ENCODE measurements at places on chromosomes 12 and 14. TPM values are rescaled to one million over a fixed set of nuclear protein-coding genes. Genes with fewer than 3 reads are reported as not detected.

The PPFIA2 gene
- not detected for total RNA-seq

The CCDC88C gene
- 77.3 TPM for total RNA-seq

The ANKRD33 gene
- not detected for total RNA-seq

The MLH3 gene
- 16.2 TPM for total RNA-seq

The RTL1 gene
- total RNA-seq, result not detected

The EIF5 gene
- 166 TPM for total RNA-seq

The ZFHX2 gene
- total RNA-seq, result 0.81 TPM

The ACVR1B gene
- 11.8 TPM for total RNA-seq

The PMCH gene
- not detected for total RNA-seq

The RNF212B gene
- not detected for total RNA-seq

The IFI27L2 gene
- 64.6 TPM for total RNA-seq

The NUAK1 gene
- under 0.01 TPM for total RNA-seq

The FERMT2 gene
- under 0.01 TPM for total RNA-seq

The GNG2 gene
- total RNA-seq, result 12.7 TPM

The REM2 gene
- total RNA-seq, result under 0.01 TPM

The BIN2 gene
- 36.1 TPM for total RNA-seq

The GPR137C gene
- 0.27 TPM for total RNA-seq

The CLEC4C gene
- under 0.01 TPM for total RNA-seq

- DNase-seq, result no peak
These were observed 69.2 kb upstream of the PSMA6 start for GRCh38 chr14:35222872-35223466.

GRCh38 chr12:10068644-10069043 is 30.1 kb downstream of the CLEC1A start:
- DNase-seq, result no peak

DNA sequence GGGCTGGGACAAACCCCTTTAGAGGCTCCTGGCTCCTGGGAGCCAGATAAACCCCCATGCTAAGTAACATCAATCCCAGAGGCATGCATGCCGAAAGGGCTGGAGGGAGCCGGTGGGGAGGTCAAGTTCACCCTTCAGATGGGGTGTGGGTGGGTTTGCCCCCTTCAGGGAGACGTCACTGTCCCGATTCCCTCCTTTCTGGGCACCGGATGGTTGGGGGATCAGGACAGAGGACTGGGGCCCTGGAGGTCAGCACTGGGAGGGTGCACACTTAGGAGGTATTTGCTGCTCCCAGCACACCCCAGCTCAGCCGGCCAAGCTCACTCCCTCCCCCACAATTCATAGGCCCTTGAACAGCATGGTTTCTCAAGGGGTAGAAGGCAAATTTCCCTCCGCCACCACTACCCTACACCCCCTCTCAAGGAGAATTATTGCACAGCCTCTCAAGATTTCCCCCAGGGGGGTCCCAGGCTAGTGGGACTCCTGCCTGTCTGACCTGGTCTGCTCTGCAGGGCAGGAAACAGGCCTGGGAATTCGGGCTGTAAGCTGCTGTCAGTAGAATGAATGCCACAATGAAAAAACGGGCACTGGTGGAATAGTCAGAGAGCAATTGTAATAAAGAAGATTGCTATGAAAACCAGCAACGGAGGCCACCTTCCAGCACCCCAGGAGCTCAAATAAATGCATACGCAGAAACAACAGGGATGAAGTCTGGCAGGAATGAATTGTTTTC is 63.5 kb downstream of the GALNT16 start:
- DNase-seq, result no peak

GRCh38 chr12:70271025-70271424 is 27.8 kb downstream of the CNOT2 start:
- DNase-seq, result no peak

GRCh38 chr14:92392711-92393110 is 69.7 kb downstream of the SLC24A4 start:
- no peak for DNase-seq

- no peak for DNase-seq
These were observed 942.6 kb downstream of the GALC start for GRCh38 chr14:87050421-87050820.

DNA sequence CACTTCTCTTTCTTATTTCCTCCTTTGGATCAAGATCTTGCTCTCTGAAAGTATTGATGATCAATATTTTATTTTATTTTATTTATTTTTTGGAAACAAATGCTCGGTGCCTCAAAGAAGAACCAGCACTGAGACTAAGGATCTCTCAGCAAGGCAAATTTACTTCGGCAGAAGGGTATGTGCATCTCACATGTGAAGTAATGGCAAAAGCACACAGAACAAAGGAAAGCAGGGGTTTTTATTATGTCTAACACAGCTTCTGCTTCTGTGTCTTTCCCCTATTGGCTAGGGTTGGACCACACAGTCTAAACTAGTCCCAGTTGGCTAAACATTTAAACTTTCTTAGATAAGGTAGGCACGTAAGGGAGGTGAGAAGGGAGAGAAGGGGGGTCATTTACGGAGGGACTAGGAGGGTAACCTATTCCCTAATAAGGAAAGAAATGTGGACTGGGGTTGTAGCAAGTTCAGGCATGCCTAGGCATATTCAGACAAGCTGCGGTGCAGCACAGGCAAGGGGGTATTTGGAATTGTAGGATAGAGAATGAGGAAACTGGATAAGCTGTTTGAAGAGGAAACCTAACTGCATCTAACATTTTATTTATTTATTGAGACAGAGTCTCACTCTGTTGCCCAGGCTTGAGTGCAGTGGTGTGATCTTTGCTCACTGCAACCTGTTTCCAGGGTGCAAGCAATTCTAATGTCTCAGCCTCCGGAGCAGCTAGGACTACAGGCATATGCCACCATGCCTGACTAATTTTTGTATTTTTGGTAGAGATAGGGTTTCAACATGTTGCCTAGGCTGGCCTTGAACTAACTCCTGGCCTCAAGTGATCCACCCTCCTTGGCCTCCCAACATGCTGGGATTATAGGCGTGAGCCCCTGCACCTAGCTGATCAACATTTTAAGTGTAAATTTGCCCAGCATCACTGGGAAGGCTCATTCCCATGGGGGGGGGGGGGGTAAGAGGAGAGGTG is 90.0 kb upstream of the EIF5 start:
- DNase-seq, result no peak

DNA sequence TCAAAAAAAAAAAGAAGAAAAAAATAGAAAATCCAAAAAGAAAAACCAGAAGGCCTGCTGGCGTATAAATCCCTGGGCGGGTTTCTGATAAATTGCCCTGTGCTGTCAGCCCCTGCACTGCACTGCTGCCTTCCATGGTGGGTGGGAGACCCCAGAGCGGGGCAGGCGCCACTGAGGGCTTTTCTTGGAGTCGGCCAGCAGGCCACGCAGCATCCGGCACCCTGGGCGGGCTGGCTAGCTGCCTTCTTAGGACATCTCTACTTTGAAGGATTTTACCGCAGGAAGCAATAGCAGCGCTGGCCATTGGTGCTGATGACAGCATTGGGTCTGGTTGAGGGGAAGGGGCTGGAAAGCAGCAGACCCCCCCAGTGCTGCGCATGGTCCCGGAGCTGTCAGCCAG is 29.1 kb downstream of the IL31 start:
- no peak for DNase-seq

- DNase-seq, result no peak
These were observed 38.4 kb downstream of the EAPP start for GRCh38 chr14:34501004-34501580.

DNA sequence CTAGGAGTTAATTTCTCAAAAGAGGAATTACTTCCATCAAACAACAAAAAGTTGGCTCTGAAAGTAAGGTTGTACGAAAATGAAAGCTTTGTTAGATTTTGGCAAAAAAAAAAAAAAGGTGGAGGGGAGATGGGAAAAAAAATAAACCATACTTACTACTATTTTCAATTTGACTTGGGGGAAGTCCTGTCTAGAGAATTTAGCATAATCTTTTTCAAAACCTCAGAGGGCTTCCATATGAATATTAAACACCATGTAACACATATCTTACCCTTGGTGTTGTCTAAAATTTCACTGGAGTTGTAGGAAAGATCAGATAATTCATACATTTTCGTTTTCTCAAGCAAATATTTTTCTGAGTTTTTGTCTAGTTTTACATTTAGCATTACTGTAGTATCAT is 17.5 kb downstream of the GRIP1 start:
- no peak for DNase-seq

- DNase-seq, result no peak
These were observed 252.2 kb downstream of the ANO2 start for GRCh38 chr12:5692850-5693249.

- DNase-seq, result no peak
These were observed 86.5 kb downstream of the FLRT2 start for GRCh38 chr14:85616386-85616885.

GRCh38 chr14:20799892-20800544 is 2.6 kb downstream of the RNASE1 start:
- no peak for DNase-seq

DNA sequence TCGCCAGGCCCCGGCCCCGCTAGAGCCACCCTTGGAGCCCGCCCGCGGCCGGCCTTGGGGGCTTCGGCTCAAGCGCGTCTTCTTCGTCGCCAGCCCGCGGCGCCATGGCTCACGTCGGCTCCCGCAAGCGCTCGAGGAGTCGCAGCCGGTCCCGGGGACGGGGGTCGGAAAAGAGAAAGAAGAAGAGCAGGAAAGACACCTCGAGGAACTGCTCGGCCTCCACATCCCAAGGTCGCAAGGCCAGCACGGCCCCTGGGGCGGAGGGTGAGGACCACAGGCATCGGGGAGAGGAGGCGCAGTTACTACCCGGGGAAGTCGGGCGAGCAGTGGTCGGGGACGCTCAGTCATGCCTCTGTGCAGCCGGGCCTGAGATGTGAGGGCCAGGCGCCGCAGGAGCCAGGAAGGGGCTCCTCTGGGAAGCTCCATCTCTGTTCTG is 573 bp downstream of the ARL6IP4 start:
- DNase-seq, result no peak

DNA sequence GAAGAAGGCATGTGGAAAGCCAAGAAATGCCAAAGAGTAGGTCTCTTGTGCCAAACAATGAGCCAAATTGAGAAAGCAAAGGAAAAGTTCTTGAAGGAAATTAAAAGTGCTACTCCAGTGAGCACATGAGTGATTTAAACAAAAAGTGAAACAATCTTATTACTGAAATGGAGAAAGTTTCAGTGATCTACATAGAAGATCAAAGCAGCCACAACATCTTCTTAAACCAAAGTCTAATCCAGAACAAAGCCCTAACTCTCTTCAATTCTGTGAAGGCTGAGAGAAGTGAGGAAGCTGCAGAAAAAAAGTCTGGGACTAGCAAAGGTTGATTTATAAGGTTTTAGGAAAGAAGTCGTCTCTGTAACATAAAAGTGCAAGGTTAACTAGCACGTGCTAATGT is 259.6 kb downstream of the FLRT2 start:
- no peak for DNase-seq

- DNase-seq, result no peak
These were observed 19.7 kb upstream of the MON2 start for GRCh38 chr12:62446754-62447452.

DNA sequence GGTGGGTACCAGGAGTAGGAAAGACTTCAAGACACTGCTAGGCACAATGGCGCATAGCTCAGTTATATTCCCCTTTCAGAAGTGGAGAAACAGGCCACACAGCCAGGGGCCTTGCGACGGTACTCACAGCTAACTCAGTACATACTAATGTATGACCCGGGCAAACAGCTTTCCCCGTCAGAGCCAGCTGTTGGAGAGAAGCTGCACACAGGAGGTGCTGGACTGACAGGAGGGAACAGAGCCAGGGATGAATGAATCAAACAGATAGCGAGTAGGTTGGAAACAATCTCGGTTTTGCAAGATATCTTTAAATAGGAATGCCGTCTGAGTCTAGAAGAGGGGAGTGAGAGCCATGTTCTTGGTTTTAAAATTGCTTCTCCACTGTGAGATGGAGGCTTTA is 45.5 kb downstream of the PRIMA1 start:
- DNase-seq, result no peak

GRCh38 chr12:46676797-46677520 is 148.8 kb downstream of the SLC38A4 start:
- no peak for DNase-seq

- DNase-seq, result no peak
These were observed 56.7 kb downstream of the BEGAIN start for GRCh38 chr14:100530270-100531072.

DNA sequence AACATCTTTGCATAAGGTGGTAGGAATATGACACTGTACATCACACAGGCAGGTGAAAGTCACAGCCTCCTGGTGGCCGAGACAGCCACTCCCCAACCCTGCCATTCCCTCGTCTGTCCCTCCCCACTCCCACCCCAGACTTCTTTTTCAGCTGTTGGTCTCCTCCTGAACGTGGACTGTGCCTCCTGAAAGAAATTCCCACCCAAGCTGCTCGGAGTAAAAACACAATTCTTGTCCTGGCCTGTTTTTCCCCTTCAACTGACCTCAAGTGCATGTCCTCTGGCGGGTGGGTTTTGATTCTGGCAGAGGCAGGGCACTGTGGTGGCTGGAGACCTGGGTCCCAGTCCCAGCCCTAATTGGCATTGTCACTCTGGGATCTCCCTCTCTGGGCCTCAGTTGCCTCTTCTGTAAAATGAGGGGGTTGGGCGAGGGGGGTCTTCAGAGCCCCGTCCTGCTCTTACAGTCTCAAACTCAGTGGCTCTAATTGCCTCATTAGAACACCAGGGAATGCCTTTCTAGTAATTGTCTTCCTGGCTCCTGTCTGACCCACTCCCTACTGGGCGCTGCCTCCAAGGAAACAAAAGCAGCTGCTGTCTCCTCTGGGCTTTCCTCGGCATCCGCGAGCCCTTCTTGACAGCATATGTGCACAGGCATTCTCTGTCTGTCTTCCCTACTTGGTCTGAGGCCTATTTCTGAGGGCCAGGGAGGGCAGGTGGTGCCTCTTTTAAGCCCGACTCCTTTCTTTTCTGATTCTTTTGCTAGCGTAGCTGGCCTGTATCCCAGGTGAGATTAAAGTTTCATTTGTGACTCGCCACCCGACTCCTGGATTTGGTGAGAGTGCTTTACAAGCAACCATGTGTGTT is 186.6 kb upstream of the RMST start:
- no peak for DNase-seq
